Forelimb muscle (tissue), 1 donor: ENCODE measurements at places on chromosomes 4 and X.

GRCh38 chrX:17592117-17592516 lies 145.2 kb upstream of the SCML1 start:
- no peak for DNase-seq

- no peak for DNase-seq
Measured at GRCh38 chrX:103101299-103102042, 8.5 kb upstream of the NXF3 start.

GRCh38 chrX:85561231-85561630 lies 181.8 kb upstream of the POF1B start:
- DNase-seq = no peak

- no peak for DNase-seq
Measured at GRCh38 chr4:173522951-173523395, 7.1 kb downstream of the HAND2 start.

DNA sequence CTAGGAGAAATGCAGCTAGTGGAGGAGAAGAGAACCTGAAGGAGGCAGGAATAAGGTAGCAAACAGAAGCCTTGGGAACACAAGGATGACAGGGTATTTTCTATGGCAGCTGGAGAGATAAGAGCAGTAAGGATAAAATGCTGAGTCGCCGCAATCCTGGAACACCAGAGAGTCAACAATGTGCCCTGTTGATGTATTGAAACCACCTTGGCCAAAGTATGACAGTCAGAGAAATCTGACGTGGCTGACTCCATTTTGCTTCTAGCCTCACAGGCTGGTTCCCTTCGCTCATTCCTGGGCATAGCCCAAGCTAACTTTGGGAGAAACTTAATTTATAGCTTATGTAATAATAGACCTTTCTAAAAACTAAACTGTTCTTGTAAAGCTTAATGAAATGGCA lies 56.6 kb upstream of the C4orf54 start:
- no peak for DNase-seq

- peak; percentile 75 for DNase-seq
Measured at GRCh38 chr4:18593297-18594002, 571.9 kb upstream of the LCORL start.

DNA sequence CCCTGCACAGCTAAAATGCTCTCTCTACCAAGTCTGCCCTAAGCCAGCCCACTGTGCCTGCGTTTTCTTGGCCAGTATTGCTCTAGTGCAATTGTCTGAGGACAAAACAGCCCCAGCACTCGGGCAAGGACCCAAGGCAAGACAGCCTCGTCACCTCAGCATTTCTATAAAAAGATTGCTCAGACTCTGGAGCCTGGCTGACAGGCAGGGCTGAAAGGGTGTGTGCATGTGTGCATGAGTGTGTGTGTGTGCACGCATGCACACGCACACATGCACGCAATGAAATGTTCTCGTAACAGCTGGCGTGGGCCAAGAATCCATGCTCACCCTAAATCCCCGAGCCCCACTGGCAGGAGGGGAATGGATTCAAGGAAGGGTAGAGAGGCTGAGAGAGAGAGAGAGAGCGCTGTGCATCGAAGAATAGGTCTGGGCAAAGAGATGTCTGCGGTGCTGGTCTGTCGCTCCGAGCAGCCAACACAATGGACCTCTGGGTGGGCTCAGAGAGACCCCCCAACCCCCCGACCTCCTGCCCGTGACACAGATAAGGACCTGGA lies 579.2 kb downstream of the BCOR start:
- no peak for DNase-seq

DNA sequence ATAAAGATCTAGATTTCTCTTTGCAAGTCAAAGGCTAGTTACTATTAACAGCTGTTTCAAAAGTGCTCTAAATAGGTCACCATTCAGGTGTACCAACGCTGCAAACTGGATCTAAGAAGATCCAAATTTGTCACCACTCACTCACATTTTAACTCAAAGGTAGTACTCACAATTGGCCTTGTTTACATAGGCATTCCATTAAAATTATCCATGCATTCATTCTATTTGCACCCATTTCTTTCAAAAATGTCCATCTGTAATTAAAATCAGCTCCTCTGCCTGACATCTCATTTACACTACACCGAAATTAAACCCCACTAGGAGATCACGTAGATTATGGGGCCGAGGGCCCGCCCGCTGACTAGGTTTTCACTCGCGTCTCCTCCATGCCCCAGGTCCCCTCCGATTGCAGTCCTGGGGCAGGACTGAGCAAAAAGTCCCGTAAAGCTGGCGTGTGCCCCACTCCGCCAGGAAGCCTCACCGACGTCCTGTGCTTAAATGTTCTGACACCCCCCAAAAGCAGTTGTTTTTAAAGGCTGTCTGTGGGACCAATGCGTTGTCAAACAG lies 1.3 kb upstream of the ING2 start:
- no peak for DNase-seq

- no peak for DNase-seq
Measured at GRCh38 chrX:75546724-75547511, 24.1 kb upstream of the ZDHHC15 start.

DNA sequence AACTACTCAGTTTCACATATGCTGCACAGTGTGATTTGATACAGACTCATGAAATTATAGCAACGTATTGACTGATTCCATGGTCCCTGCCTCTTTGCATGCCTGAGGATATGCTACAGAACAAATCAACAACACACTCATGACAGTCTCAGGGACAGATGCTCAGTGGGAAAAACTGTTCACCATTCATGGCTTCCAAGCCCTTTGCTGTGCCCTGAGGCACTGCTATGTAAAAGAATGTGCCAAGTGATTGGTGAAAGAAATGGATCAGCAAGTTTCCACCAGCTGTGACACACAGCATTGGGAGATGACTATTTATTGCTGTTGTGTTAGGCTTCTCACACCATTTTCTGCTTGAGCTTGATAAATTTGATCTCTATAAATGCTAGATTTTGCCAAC lies 825.6 kb upstream of the INTU start:
- DNase-seq = no peak

DNA sequence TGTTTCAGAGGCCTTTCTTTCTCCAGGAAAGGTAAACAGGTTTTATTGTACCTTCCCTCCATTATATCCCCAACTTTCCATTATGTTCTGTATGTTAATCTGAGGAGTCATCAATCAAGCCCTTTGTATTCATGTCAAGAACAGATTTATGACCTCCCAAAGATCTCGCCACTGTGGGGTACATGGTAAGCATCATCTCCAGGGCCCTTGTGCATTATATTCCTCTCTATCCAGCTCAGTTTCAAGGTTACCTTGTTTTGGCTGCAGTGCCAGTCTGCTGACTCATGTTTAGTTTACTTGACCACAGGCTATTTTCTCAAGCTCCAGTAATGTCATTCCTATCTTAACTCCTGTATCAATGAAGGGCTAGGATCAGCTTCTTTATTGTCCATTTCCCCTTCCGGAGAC lies 125.1 kb upstream of the FRMPD4 start:
- DNase-seq = no peak

DNA sequence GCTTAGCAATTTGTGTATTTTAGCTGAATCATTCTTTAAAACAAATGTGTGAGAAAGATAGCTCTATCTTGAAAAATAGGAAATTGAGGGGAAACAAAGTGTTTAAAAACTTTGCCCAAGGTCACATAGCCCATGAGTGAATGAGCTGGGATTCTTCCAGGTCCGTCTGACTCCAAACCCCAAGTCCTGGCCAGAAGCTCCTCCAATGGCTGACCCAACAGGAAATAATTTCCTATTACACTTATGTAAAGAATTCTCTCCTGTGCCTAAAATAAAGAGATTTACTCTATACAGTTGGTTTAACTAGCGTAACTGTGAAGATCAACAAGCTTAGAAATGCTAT lies 287.6 kb downstream of the ARHGAP24 start:
- DNase-seq = no peak

DNA sequence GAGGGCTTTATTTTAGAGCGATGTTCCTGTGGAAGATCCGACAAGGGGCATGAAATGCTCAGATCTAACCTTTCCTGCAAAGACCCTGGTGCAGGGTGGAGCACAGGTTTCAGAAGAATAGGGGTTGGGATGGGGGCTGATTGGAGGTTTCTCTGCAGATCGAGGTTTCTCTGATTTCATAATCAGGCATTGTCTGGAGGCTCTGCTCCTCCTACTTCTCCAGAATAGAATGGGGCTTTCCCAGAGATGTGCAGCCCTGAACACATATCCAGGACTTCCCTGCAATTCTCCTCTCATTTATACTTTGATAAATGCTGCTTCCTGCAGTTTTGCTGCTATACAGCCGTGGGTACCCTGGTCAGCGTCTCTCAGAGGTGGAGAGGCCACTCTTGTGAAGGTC lies 397.6 kb upstream of the BOD1L1 start:
- no peak for DNase-seq

DNA sequence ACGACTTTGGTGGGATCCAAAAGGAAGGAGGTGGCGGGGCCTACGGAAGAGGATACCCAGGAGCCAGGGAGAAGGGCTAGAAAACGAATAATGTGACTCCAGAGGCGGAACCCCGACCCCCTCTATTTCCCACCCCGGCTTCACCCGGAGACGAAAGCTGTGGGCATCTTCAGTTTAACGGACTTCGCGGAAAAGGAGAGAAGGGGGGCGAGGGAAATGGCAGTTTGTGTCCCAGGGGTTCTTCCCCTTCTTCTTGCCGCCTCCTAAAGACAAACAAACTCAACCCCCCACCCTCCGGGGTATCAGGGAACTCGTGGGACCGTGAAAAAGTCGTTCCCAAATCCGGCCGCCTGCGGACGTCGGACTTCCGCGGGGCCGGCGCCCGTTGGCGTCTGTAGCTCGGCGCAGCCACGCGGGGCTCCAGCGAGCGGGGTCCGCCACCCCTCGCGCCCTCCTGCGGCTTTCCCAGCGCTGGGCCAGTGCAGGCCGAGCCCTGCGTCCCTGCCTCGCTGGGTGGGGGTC lies 3.6 kb upstream of the LEF1 start:
- DNase-seq = no peak

- DNase-seq = no peak
Measured at GRCh38 chr4:72525938-72526337, 43.1 kb downstream of the ADAMTS3 start.

DNA sequence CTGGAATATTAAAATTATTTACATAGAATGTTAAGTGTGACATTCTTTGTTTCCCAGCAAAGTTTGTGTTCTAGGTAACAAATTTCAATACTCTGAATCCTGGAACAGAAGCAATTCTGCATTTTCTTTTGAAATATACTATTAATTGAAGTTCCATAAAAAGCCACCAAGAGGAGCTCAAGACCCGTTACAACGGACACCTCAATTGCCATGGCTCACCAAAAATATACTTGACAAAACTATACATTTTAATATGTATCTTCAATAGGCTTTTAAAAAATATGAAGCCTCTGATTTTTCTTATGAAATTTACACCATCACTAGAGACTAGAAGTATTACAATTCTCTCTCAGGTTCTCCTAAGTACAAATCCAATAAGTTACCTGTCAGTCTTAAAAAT lies 111.4 kb downstream of the NYX start:
- DNase-seq = no peak

GRCh38 chrX:40952855-40953254 lies 132.4 kb upstream of the USP9X start:
- DNase-seq = no peak
